Stimulated activated CD8-positive, alpha-beta memory T cell treated with anti-CD3 and anti-CD28 coated beads, Interleukin-15, amount 100 ng/mL, for 24 hours (primary cell): ENCODE measurements at places on chromosomes 5 and 9.

DNA sequence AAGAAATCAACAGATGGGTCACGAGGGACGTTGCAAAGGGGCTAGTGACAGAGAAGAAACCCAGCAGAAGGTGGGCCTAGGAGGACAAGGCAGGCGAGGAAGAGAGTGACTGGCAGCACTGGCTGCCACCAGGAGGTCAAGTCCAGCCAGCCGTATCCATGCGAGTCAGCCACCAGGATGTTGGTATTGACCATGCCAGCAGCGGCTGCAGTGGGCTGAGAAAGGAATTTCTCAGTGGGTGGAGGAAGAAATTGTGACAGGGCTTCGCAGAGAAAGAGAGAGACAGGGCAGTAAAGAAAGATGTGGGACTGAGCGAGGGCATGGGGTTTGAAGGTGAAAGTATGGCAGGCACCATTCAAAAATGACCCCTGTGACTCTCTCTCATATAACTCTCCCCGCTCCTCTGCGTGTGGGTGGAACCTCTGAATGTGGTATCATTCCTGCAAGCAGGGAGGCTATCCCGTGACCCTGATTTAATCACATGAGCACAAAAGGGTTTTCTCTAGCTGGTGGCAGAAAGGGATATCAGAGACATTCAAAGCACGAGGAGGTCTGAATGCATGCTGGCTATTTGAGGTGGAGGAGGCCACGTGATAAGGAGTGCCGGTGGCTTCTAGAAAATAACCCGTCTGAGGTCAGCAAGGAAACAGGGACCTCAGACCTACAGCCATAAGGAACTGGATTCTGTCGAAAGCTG is 45.4 kb upstream of the FBXW11 start:
- DNase-seq = no peak

GRCh38 chr5:33230467-33231078 is 210.2 kb upstream of the TARS1 start:
- DNase-seq = no peak

DNA sequence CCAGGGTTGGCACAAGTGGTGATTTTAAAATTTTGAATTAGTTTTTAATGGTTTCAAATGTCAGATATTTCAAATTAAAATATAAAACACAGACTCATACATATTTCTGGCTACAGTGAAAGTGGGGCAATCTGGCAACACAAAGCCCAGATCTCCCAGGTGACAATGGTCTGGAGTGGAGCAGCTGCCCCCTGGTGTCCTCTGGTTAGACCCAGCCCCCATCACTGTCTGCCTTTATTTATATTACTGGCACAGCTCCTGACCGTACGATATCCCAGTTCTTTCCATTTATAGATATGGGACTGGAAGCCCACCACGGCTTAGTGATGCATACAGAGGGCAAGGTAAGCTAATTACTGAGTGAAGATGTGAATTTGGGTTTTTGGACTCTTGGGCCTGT is 37.3 kb downstream of the MACIR start:
- DNase-seq = no peak

DNA sequence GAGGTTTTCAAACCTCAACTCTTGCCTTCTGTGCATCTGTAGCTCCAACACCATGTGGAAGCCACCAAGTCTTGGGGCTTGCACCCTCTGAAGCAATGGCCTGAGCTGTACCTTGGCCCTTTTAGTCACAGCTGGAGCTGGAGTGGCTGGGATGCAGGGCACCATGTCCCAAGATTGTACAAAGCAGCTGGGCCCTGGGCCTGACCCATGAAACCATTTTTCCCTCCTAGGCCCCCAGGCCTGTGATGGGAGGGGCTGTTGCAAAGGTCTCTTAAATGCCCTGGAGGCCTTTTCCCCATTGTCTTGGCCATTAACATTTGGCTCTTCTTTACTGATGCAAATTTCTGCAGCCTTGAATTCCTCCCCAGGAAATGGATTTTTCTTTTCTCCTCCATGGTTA is 11.8 kb upstream of the ENTREP1 start:
- DNase-seq = no peak

DNA sequence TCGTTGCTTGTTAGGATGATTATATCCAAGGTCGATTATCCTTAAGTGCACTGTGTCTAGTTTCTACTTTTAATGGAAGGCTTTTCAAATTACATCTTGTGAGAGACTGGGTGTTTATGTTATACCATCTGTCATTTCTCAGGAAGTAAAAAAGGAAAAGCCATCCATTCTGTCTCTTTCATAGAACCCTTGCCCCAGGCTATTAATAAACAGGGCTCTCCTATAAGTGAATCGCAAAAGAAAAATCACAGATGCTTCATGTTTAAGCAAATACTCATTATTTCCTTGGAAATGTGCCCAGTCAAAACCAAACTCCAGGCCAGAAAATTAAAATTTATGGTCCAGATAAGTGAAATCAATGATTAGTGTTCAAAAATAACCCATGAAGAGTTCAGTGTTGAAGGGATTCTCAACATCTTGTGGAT is 58.1 kb downstream of the STARD4 start:
- DNase-seq = no peak

- no peak for DNase-seq
Observed at GRCh38 chr5:23084815-23085214, 231.7 kb upstream of the CDH12 start.

DNA sequence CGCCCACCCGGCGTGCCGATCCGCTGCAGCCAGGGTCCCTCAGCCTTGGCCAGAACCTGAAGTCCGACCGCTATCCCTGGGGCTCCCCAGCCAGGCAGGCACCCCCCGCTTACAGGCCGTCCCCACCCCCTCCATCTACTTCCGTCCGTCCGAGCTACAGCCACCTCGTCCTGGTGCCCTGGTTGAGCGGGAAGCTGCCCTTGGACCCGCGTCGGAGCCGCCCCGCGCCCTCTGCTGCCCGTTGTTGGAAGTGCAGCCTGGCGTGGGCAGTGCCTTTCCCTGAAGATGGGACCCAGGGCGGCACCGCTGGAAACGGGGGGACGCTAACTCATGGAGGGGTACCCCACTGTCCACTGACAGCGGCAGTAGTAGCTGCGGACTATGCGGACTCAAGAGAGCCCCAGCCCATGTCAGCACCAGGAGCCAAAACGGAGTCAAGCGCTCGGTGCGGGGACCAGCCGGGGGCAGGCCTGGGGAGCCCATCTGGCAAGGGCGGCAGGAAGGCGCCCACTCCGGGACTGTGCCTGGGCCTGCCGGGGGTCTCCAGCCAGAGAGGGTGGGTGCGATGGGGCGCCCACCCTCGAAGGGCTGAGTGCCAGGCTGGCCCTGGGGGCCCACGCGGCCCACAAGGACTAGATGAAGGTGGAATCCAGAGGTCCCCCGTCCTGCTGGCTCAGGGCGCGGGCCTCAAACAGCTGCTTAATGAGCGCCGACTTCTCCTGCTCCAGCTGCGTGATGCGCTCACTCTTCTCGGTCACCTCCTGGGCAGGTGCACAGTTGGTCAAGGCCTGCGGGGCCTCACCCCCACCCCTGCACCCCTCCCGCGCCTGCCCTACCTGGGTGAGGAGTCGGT is 6.1 kb downstream of the SAPCD2 start:
- peak; percentile 68 for DNase-seq

DNA sequence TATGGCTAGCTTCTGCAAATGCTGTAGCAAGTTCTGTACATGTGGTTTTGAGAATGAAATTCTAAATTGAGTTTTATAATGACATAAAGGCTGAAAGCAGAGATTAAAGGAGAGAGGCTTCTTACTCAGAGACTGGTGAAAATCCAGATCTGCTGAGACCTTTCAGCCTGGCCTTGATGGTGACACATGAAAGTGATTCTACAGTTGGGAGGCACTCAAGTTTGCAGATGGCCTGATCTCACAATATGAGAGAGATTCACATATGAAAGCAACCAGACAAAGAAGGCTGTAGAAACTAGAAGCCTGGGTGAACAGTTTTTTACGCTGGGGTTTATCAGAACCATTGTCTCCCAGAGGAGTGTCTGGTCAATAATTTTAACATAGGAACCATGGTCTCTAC is 49.0 kb downstream of the RAB3C start:
- DNase-seq = no peak

DNA sequence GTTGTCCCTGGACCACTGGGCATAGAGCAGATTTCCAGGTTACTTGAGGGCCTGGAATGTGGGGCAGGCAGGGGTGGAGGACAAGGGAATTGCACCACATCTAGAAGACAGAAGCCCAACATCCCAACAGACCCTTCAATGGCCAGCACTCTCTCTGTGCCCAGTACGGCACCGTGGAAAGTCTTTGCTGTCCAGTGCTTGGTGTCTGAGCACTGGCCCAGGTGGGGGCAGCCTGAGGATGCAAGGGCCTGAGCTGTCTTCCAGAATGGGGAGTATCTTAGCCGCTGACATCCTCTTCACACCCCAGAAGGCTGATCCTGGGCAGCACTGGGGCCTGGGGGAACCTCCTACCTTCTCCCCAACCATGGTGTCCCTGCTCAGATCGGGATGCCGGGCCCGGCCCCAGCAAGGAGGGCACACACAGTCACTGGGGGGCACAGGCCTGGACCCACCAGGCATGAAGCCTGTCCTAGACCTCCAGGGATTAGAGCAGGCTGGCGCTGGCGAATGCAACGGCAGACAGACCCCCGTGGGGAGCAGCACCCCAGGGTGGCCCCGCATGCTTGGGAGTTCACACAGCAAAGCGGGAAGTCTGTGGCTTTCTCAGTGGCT is 40.6 kb upstream of the OLFM1 start:
- DNase-seq = no peak

- DNase-seq = no peak
Observed at GRCh38 chr5:60026161-60026560, 132.6 kb upstream of the PDE4D start.

DNA sequence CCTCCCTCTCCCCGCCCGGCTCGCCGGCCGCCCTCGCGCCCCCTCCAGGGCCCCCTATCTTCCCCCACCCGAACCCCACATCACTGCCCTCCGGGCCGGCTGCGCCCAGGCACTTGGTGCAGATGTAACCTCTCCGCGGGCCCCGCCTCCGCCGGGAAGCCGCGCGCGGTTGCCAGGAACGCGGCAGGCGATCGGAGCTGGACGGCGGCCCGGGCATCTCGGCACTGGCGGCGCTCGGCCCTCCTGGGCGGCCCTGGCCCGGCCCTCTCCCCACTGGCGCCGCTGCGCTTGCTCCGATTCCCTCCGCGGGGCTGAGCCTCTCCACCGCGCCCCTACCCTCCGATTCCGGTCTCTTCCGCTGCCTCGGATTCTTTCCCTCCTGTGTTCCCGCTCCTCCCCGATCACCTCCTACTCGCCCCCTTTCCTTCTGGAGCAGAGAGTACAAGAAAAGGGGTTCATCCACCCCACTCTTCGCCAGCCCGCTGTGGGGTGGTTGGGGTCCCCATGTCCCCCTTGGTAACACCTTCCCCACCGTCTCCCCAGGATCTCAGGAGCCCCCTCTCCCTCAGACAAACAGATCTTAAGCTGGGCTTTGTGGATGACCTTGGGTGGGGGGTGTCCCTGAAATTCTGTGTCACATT is 70.6 kb downstream of the C9orf50 start:
- no peak for DNase-seq

DNA sequence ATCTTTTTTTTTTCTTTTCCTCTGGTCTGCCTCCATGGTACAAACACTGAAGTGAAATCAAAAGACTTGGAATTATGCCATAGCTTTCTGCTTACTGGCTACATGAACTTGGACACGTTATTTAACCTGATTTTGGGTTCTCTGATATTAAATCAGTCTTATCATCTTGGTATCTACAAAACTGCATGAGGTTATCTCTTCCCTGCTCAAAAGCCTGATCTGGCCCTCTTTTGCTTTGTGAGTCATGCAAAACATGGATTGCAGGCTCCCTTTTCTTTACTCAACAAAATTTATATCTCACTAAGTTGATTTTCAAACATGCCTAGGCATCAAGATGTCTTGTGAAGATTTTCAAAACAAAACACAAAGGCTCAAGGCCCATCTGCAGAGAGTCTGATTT is 45.9 kb upstream of the FST start:
- no peak for DNase-seq

DNA sequence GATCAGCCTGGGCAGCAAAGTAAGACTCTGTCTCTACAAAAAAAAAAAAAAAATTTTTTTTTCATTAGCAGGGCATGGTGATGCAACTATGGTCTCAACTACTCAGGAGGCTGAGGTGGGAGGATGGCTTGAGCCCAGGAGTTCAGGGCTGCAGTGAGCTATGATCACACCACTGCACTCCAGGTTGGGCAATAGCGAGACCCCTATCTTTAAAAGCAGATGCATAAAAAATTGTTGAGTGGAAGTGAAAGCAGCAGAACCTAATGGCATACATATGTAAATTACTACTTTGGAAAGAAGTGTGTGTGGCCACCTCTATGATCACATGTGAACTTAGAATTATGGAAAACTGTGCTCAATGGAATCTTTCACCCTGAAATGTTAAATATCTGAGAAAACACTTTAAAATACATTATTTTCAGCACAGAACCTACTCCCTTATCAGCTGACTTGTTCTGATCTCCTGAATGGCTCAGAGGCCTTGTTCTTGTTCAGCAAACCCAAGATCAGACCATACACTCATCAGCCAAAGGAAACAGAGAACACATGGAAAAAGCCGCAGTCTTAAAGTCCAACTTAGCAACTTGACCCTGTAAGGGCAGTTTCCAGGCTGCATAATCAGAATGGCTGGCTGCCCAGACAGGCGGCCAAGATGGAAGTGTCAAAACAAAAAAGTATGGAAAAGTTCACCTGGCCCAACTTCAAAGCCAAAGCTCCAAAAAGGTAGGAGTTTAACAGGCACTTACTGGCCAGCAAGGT is 56.5 kb downstream of the SIL1 start:
- no peak for DNase-seq

DNA sequence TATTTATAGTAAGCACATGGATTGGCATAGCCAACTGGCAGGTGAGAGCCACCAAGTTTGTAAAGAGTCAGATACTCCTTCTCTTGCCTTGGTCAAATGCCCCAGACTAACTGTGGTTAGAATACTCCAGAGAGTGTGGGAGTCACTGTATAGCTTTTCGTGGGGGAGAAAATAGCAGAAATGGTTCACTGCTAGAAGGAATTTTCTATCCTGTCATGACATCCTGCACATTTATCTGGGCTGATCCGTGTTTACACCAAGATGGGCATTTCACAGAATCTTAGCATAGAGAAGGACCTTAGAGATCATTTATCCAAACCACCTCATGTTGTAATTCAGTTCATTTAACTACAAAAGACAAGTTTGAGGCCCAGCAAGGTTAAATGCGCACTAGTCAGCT is 460.8 kb downstream of the ENC1 start:
- no peak for DNase-seq

GRCh38 chr9:80804873-80805272 is 884.5 kb downstream of the TLE1 start:
- no peak for DNase-seq

DNA sequence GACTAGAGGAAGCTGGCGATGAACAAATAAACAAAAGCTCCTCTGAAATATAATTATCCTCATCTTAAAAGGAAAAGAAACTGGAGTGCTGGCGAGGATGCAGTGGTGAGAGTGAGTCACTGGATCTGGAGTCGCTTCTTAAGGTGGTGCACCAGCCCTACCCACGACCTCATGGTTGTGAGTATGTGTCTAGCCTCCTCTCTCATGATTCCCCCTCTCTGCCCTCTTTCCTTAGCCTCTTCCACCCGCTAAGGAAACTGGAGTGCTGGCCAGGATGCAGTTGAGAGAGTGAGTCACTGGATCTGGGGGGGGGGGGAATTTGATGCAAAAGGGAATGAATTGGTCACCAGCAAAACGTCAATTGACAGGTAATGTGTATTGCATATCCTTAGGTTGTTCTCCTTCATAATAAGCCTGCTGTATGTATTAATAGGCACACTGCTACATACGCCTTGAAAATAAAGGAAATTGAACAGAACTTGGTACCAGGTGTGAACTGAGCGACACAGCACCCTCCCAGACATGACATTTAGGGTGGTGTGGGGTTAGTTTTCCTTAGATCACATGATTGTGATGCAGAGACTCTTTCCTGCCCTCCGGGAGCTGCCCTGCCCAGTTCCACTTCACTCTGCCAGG is 36.3 kb upstream of the EBF1 start:
- no peak for DNase-seq

GRCh38 chr9:136614967-136615623 is 47.6 kb upstream of the EGFL7 start:
- no peak for DNase-seq
